Stimulated activated CD4-positive, alpha-beta T cell treated with anti-CD3 and anti-CD28 coated beads, Interleukin-1b, Interleukin-23, amount 100 ng/mL, for 1 hour (primary cell): ENCODE measurements at places on chromosomes 1 and 21.

- DNase-seq = no peak
Observed at GRCh38 chr1:115592264-115592663, 49.5 kb upstream of the VANGL1 start.

GRCh38 chr1:84192681-84193080 lies 48.6 kb downstream of the PRKACB start:
- no peak for DNase-seq

DNA sequence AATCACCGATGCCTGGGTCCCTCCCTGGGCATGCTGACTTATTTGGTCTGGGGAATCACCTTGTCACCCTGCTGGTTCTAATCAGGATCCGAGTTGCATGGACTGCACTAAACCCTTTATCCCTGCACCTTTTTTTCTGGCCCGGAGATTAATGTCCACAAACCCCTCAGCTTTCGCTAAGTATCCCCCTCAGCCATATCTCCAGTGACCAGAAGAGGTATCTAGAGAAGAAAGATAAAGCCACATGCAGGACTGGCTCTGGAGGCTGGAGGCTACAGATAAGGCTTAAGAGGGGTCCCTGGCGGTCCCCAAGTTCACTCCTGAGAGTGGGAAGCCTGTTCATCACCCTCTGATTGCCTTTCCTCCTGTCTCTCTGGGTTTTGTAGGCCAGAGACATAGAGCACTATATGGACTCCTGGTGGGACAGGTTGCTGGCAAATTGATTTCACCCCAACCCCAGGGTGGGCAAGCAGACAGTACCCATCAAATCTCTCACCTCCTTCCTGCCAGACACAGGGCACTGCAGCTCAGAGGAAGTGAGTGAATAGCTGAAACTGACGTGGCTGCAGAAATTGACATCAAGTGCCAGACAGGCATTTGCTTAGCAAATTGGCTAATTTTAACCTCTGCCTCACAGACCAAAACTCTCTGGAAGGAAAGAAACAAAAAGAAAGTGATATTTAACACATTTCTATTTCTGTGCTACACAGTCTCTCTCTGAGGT lies 38.8 kb downstream of the HMGB4 start:
- no peak for DNase-seq

DNA sequence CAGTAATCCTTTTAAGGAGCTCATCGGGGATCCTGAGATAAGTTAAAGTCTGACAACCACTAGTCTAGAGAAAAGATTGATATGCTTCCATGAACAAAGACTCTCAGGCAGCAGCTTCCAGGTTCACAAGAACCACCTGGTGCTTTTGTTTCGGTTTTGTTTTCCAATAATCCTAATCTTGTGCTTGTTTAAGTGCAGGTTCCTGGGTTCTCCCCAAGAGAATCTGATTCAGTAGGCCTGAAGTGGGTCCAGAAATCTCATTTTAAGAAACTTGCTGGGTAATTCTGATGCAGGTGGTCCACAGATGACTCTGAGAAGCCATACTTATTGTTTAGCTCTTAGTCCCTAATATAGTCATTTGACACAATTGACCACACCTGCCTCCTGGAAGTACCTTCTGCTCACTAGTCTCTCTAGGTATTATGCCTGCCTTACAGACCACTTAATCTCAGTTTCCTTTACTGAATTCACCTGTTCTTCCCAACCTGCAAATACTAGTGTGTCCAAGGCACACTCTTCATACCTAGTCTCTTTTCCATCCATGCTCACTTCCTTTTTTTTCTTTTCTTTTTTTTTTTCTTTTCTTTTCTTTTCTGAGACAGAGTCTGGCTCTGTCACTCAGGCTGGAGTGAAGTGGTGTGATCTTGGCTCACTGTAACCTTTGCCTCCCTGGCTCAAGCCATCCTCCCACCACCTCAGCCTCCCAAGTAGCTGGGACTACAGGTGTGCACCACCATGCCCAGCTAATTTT lies 20.5 kb upstream of the FRRS1 start:
- no peak for DNase-seq

DNA sequence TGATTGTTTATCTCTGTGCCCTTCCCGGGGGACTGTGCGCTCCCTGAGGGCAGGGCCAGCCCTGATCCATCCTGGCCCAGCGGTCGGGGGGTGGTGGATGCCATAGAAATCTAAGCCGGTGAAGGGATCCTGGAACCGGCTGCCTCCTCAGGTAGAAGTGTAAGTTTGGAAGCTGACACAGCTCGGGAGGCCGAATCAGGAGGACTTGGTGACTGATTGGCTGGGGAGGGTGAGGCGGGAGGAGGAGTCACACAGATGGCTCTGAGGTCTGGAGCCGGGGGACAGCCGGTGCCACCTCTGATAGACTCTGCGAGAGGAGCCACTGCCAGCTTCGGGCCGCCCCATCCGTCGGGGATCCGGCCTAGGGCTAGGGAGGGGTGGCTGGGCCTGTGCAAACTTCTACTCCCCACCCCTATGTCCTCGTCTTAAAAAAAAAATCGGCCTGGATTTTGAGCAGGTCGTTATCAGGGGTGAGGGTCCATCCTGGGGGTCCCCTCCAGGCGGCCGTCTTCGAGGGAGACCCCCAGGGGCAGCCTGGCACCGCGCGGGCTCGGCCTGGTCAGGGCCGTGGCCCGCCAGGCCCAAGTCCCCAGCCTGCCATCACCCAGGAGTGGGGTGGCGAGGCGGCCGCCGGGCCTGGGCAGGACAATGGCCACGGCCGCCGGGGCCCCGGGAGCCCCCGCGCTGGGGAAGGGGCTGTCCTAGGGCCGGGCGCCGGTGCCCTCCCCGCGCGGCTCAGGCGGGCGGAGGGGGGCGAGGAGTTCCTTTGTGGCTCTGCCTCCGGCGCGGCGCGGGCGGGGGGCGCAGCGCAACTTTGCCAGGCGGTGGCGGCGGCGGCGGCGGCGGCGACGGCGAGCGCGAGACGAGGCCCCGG lies 708 bp upstream of the ZNF362 start:
- DNase-seq = no peak

GRCh38 chr1:51241119-51241518 lies 5.0 kb downstream of the RNF11 start:
- DNase-seq = no peak

GRCh38 chr1:67429011-67429527 lies 1.1 kb downstream of the SERBP1 start:
- DNase-seq = no peak

- no peak for DNase-seq
Observed at GRCh38 chr1:93605026-93605568, 76.5 kb downstream of the BCAR3 start.

DNA sequence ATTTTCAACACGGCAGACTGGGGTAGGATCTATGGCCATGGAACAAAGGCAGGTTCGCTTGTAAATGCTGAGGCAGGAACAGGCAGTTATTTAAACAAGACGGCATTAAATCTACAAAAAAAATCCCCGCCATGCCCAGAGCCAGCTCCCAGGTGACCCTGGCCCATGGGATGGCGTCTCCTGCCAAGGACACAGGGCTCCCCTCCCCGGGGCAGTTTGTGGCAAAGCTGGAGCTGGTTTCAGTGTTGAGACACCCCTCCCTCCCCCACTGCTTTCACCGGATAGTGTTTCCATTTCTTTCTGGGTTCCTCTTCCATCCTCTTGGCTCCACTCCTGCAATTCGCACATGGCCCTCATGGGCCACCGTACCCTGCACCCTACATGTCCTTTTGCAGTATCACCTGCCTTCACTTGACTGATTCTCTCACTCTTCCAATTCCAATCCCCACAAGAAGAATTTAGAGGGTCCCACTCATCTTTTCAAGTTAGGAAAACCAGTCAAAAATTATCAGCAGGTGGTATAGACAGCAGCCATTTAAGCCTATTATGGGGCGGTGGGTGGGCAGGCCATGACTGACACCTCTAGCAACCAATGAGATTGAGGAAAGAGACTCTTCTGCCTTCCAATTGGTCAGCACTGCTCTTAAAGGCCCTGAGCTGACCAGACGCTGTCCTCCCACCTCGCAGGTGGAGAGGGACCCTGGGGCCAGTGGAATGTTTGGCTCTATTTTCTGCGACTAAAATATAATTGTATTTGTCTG lies 52.0 kb downstream of the OLIG1 start:
- DNase-seq = no peak

DNA sequence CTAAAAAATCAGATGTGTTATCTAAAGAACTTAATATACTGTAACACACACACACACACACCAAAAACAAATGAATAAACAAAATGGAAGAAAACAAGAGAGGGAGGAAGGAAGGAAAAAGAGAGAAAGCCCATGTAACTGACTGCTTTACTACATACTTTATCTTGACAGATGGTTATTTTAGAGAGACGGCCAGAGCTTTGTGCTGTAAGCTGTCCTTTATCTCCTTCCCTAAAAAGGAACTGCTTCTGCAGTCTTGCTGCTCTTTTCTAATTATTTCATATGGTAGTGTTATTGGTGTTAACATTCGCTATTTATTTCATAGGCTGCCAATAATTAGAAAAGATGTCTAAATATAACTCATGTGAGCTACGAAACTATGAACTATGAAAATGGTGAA lies 1384.6 kb downstream of the MRPL39 start:
- no peak for DNase-seq

- no peak for DNase-seq
Observed at GRCh38 chr1:213366141-213366831, 315.2 kb downstream of the RPS6KC1 start.

- DNase-seq = no peak
Observed at GRCh38 chr21:36707763-36708285, 8.9 kb downstream of the SIM2 start.

DNA sequence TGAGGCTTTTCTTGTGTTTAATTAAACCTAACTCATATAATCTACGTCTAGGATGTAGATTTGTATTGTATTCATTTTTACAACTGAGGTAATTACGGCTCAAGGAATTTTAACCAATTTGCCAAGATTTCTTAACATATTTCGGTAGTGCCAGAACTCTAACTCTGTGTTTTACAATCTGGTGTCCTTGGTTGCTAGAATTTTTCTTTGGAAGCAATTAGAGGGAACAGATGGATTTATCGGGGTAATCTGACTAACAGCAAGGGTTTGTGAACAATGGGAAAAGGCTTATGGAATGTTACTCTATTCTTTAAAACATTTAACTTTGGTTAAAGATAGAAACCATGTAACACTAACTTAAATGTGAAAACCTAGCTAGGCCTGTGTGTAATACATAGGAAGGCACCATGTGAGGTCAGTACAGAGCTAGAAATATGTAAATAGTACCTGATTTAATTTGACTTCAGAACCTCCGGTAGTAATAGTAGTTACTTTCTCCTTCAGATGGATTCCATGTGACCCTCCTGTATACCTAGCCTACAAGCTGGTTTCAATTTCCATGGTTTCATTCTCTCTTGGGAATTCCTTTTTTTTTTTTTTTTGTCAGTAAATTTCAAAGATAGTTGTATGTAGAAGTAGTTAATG lies 1.2 kb downstream of the MTF2 start:
- DNase-seq = no peak

- no peak for DNase-seq
Observed at GRCh38 chr1:47712596-47713299, 274.9 kb downstream of the FOXD2 start.

- no peak for DNase-seq
Observed at GRCh38 chr1:182596934-182597333, 7.3 kb downstream of the RGS16 start.

DNA sequence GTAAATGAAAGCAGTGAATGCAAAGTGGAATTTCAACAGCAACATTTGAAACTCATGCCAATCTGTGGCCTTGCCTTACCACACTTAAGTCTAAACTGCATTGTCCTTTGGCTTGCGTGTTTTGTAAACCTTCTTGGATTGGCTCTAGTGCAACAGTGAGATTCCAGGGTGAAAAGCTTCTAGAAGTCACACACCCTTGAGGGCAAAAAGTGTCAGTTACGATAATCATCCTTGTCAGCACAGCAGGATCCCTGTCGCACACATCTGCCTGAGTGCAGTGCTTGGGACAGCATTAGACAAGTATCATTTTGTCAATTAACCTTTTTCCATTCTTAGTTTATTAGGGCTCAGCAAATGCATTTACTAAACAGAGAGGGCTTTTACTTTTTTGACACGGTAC lies 243.4 kb upstream of the PTBP2 start:
- DNase-seq = no peak

- no peak for DNase-seq
Observed at GRCh38 chr1:235823684-235824083, 43.0 kb downstream of the LYST start.

DNA sequence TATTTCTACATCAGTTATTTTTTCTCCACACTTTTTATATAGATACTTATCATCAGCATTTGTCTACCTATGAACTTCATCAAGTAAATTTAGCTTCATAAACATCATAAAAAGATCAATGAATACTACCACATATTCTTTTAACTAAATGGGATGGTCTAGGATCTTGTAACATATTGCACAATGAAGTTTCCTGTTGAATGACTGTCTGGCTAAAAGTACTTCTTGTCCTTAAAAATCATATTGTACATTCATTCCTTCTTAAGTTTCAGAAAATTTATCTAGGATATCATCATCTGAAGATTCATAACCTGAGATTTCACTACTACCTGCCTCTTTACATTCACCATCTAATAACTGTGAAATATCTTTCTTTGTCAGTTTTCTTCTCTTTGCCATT lies 69.0 kb downstream of the MAGI3 start:
- DNase-seq = no peak

DNA sequence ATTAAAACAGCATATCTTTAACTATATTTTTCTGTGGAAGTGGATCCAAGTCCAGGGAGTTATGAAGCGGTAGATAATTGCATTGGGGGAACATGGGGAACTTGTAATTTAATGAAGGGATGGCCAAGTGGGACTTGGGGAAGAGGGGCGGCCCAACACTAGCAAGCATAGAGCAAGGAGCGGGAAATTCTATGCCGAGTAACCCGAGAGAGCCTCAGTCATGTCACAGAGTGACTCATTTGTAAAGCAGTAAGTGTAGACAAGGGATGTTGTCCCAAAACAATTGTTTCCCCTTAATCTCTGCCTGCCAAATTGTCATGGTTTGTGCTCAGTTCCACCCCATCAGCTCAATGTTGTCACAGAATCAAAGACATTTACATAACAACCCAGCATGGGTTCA lies 620.1 kb downstream of the AJAP1 start:
- no peak for DNase-seq

DNA sequence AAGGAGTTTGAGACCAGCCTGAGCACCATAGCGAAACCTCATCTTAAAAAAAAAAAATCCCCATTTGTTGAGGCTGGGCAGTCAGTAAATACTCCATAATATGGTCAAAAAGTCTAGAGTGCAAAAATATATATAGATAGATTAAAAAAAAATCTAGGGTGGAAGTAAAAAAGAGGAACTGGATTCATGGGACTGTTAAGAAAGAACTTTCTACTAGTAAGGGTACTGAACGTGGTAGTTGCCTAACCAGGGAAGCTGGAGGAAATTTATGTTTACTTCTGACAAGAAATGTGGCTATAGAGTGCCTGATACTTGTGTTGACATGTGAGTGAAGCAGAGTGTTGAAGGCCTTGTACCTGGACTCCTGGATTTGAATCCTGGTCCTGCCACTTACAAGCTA lies 265.9 kb upstream of the FAM78B start:
- no peak for DNase-seq

GRCh38 chr1:156422602-156423091 lies 53.6 kb downstream of the RHBG start:
- no peak for DNase-seq

DNA sequence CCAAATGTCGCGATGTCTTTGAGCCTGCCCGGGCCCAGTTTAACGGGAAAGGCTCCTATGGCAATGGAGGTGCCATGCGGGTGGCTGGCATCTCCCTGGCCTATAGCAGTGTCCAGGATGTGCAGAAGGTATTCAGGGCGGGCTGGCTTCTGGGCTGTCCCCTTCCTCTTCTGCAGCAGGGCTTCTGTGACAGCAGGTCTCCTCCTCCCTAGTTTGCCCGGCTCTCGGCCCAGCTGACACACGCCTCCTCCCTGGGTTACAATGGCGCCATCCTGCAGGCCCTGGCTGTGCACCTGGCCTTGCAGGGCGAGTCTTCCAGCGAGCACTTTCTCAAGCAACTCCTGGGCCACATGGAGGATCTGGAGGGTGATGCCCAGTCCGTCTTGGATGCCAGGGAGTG lies 3.0 kb downstream of the ADPRS start:
- no peak for DNase-seq
